Lower leg skin (tissue), 4 donors: ENCODE measurements at places on chromosomes 2 and 18. TPM values are rescaled to one million over a fixed set of nuclear protein-coding genes. Genes with fewer than 3 reads are reported as not detected.

DNA sequence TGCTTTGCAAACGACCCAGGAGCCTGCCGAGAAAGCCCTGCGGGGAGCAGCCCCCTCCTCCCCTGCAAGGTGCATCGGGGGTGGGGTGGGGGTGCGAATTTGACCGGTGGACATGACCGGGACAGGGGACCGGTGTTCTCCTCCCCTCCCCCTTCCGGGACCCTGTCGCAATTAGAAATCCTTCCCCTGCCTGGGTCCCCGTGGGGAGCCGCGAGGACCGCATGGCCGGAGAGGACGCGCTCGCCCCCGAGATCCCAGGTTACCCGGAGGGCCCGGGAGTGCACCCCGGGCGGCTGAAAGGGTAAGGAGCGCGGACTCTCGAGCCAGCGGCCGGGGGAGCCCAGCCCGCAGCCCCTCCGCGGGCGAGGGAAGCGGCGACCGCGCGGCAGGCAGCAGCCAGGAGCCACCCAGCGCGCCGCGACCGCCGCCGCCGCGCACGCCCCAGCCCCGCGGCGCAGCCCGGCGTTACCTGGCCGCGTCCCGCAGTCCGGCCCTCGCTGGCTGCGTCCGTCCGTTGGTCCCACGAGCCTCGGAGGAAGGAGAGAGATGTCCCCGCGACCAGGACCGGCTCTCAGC lies 482 bp downstream of the DLGAP1 start:
- no peak for DNase-seq

DNA sequence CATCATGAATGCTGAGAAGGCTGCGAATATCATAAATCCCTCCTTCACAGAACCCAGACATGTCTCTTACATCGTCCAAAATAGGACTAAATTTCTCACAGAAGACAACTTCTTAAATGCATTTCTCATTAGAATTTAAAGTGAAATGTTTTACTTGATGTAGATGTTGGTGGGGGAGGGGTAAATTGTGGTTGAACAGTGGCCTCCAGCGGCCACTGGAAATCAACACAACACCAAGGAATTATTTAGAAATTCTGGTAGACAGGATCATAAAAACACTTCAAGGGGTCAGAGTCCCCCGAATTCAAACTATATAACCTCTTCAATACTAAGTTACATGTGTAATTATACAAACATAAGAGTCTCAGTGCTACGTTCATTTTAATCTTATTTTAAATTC lies 135.9 kb downstream of the ABCA12 start:
- DNase-seq, result no peak

DNA sequence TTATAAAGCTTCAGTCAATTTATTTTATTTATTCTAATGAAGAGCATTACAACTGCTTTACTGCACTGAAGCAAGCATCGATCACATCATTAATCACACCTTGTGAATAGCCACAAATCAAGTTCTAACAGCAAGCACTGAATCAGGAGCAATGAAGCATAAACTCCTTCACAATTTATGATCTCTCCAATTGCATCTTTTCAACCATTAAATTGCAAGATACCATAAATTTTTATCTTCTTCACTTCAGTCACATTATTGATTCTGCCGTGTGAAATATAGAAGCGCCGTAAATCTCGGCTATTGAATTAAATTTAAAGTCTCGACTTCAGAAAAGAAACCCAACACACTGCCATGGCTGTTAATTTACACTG lies 298.7 kb downstream of the CDCA7 start:
- no peak for DNase-seq

DNA sequence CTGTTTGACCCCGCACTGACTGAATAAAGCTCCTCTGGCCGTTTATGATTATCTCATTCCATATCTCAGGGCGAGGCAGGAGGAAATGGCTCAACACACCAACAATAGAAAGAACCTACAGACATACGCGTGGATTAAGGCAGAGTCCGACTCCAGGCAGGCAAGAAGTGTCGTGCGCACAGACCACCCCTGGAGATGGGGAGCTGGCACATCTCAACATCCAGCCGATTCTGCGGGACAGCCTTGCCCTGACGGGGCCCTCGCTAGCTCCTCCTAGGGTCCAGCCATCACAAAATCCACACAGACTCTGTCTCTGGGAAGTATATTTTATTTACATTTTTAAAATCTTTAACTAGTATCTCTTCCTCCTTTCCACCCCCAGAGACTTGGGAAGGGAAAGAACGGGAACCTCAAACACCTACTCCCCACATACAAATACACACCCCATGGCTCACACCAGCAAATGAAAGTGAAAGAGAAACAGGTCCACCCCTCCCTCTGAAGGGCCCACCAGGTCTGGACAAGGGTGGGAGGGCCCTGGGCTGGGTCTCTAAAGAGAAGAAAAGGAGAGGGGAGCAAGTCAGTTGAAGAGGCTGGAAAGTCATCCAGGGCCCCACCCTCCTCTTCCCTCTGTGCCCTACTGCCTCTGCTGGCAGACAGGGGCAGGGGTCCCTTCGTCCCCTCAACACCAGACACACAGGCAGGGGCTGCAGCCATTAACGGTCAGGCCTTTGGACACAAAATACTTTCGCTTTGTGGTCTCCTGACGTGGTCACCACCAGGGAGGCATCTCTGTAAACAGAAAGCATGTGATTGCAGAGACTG lies 3.2 kb downstream of the GPBAR1 start:
- DNase-seq, result peak; percentile 52

DNA sequence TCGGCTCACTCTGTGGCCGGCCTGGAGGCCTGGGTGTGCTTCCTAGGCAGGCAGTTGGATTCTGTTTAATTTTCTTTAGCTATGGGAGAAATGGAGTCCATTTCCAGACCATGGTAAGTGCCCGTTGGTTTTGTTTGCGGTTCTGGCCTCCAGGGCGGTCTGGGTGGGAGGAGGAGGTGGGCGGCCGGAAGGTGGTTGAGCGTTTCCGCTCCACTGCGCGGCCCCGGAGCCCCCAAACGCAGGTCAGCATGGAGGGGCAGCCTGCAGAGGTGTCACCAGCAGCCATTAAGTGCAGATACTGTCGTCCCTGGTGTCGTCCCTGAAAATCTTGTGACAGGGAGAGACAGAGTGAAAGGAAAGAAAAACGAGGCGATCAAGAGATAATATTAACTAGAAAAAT lies 303.9 kb downstream of the GBX2 start:
- no peak for DNase-seq

DNA sequence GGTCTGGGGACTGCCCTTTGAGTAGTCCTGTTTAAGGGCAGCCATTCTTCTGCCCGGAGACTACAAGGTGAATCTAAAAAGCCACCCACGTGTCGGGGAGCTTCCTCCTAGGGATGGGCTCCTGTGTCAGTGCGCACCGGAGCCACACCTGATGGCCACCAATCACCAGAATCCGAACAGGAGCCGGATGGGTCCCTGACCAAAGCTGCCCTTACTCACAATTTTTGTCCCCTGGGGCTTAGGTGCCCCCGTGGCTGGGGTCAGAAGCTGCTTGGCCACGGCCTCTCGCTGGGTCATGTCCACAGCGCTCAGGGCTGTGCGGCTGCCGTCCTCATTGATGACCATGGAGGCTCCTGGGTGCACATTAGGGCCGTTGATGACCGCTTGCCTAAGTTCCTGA lies 30.9 kb downstream of the POLR1A start:
- DNase-seq, result no peak

DNA sequence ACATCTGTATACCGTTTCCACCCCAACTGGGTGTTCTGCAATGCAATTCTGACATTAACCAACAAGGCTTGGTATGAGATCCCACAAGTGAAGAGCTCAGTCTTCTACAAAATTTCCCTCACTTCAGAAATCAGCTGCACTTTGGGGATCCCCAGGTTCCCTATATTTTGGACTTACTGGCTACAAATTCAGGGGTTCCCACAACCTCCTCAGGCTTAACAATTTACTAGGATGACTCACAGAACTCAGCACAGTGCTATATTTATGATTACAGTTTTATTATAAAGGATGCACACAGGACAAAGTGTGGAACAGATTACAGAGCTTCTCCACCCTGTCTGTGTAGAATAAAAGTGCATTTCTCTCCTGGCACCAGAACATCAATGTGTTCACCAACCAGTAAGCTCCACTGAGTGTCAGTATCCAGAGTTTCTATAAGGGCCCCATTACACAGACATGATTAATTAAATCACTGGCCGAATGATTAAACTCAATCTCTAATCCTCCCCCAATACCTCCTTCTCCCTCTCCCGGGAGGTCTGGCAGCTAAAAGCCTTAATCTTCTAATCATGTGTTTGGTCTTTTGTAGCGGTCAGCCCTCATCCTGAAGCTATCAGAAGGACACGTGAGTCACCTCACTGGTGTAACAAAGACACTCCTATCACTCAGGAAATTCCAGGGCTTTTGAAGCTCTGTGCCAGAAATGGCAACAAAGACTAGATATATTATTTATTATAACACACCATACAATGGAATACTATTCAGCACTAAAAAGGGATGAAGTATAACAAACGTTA lies 84.6 kb downstream of the SLC66A3 start:
- DNase-seq, result no peak

- DNase-seq, result no peak
Observed at GRCh38 chr2:7196883-7197282, 279.7 kb downstream of the RNF144A start.

- DNase-seq, result no peak
Observed at GRCh38 chr18:44724105-44724778, 43.6 kb downstream of the SETBP1 start.

DNA sequence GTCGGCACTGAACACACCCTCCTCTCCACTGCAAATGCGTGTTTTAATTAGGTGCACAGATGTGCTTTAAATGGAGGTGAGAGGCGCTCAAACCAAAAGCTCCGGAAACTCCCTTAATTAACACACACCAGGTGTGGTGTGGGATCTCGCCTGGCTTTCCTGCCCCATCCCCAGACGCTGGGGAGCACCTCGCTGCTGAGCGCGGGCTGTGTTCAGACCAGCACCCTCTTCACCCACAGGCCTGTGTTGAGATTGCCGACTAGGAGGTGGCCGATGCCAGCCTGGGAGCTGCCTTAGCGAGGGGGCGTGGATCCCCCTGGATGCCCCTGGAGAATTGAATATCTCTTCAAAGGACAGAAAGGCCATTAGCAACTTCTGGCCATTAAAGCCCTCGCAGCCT lies 171.7 kb downstream of the MYT1L start:
- peak; percentile 75 for DNase-seq

DNA sequence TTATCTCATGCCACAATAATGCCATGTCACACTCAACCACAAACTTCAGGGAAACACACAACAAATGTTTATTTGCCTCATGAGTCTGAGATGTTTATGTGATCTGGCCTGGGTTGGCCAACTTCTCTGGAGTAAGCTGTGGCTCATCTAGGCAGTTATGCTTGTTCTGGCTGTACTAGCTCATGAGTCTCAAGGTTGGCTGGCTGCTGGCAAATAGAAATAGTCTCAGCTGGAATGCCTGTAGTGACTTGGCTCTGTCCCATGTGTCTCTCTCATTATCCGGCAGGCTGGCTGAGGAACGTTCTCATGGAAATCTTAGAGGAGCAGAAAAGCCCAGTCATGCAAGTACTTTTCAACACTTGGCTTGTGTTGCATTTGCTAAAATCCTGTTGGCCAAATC lies 234.9 kb upstream of the CDH2 start:
- DNase-seq, result no peak

GRCh38 chr2:59301466-59302402 lies 1060.6 kb upstream of the FANCL start:
- DNase-seq, result no peak

GRCh38 chr18:24212939-24213338 lies 74.1 kb downstream of the CABYR start:
- no peak for DNase-seq

DNA sequence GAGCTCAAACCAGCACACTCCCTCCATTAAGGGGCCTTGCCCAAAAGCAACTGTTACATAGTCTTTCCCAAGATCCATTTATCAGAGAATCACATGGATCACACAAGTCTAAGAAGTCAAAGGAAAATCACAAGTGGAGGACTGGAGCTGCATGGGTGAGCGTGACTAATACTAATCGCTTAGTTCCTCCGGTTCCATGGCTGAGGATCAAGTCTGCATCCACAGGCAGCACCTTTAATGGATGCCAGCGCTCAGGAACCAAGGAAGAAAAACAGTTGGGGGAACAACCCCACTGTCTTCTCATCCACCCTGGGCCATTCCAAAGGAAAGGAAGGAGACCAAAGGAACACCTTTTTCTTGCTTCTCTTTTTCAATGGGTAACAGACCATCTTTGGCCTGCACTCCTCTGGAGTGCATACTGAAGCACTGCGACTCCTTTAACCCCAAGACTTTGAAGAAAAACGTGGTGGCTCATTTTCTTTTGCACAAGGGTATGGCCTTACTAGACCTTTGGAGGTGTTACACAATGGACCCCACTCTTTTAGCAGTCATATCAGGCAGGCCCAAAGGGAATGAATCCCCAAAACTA lies 9.2 kb upstream of the WDR33 start:
- no peak for DNase-seq

GRCh38 chr2:203594541-203594940 lies 59.4 kb upstream of the RAPH1 start:
- no peak for DNase-seq

- DNase-seq, result peak; percentile 87
Observed at GRCh38 chr18:79553154-79553553, 126.4 kb upstream of the CTDP1 start.

The ETAA1 gene
- 20.5 TPM for total RNA-seq

The L3MBTL4 gene
- total RNA-seq, result 16.3 TPM

The COLEC11 gene
- 0.84 TPM for total RNA-seq

The SMAD4 gene
- 171 TPM for total RNA-seq

The MYCN gene
- not detected for total RNA-seq

The CHAC2 gene
- 0.76 TPM for total RNA-seq

The TMEM247 gene
- not detected for total RNA-seq
